ENCODE measurements at places on chromosomes 2 and 18.

GRCh38 chr2:98664323-98664722, 55.9 kb downstream of the UNC50 start:
- no peak for DNase-seq

GRCh38 chr18:49544362-49544761, 17.5 kb upstream of the LIPG start:
- no peak for DNase-seq

DNA sequence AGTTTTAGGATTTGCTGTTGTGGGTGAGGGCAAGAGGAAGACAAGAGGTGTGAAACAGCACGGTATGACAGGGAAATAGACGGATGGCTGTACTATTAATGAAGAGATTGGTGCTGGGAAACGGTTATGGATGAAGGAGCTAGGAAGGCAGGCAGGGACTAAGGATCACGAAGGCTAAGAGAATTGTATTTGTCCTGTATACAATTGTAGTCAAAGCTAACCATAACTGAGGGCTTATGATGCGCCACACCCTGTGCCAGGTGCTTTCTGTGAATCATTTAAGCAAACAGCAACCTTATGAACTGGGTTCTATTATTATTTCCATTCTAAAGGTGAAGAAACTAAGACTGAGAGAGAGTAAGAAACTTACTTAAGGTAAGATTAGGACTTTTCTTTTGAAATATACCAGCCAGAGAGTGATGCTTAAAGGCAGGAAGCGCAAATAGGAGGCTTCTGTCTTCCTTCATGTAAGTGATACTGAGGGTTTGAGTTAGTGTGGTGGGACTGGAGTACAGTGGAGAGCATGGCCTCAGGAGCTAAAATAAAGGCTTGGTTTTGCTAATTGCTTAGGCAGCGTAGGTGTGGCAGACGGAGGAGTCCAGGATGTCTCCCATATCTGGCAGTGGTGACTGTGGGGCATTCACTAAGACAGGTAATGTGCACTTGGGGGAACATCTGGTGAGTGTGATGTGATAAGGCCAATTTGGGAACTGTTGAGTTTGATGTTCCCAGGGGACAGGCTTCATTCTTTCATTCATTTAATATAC, 85.8 kb downstream of the PLEKHM3 start:
- DNase-seq, result no peak

DNA sequence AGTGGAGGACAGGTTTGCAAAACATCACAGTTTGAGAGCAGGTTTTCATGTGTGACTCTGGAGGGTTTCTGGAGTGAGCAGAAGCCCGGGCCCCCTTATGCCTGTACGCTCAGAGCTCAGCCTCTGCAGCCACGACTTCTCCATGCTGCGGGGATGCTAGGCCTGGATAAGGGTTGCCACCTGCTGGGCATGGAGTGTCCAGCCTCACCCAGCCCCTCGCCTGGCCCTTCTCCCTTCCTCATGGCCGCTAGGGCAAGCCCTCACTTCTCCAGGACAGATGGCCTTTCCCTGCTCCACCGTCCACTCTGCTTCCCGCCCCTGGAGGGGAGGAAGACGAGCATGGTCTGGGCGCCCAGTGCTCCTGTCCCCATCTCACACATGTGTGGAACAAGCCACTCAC, 318.7 kb downstream of the GBX2 start:
- no peak for DNase-seq

- DNase-seq, result no peak
Measured at GRCh38 chr2:37836711-37837110, 88.4 kb upstream of the RMDN2 start.

GRCh38 chr2:101153077-101153707, 2.0 kb upstream of the TBC1D8 start:
- DNase-seq, result no peak

DNA sequence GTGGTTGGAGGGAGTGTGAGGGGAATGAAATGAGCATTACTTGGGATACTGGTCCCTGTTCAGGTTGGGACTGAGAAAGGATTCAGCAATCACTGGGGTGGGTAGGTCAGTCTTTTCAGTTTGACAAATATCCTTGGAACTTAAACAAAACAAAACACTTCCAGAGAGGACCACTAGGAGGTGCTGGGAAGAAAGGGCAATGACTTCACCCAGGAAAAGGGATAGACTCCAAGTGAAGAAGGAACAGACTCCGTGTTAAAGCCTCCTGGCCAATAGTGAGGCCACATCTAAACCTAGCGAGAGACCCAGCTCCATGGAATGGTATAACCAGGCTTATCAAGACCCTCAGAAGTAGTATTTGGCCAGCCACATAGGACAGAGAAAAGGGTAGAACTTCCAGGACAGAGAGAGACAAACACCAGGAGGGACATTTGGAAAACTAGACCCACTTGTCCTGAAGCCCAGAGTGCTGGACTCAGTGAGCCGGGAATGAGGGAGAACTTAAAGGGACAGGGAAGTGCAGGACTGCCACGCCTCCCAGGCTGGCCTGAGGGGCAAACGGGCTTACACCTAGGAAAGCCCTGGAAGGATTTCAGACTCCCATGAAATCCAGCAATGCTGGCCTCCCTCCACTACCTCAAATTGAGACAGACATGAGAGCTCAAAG, 19.6 kb upstream of the KCNG3 start:
- DNase-seq, result peak; percentile 69

GRCh38 chr2:221477714-221478484, 94.2 kb downstream of the EPHA4 start:
- no peak for DNase-seq

DNA sequence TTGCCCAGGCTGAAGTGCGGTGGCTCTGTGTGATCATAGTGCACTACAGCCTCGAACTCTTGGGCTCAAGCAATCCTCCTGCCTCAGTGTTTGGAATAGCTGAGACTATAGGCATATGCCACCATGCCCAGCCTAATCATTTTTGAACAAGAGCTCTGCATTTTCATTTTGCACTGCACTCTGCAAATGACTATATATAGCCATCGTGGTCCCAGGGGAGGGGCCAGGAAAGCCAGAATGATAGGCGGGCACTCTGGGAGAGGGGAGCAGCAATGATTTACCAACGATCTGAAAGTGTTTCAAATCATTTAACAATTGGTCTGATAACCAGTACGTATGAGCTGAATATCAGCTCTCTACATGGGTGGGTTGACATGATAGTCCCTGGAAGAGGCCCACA, 22.3 kb upstream of the ST3GAL5 start:
- DNase-seq, result no peak

DNA sequence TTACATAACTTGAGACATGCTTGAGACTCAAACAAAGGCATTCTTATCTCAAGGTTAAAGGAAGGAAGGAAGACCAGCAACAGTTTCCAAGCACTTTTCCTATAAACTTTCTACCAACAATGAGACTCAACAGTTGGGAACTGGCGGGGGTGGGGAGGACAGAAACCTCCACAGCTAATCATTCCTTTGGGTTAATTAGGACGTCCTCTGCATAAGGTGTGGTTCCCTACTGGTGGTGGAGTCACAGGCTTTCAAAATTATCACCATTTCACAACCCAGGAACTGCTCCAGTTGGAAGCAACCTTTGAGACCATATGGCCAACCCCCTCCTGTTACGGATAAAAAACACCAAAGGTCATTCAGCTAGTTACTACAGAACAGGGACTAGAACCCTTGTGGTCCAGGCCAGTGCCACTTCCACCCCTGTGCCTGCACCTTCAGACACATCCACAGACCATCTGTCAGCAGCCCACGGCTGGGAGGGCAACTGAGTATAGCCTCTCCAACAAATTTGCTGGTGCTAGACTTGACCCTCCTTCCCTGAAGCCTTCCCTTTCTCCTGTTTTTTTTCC, 30.1 kb upstream of the ATL2 start:
- DNase-seq, result no peak

- DNase-seq, result no peak
Measured at GRCh38 chr2:105798595-105798994, 53.9 kb downstream of the NCK2 start.

DNA sequence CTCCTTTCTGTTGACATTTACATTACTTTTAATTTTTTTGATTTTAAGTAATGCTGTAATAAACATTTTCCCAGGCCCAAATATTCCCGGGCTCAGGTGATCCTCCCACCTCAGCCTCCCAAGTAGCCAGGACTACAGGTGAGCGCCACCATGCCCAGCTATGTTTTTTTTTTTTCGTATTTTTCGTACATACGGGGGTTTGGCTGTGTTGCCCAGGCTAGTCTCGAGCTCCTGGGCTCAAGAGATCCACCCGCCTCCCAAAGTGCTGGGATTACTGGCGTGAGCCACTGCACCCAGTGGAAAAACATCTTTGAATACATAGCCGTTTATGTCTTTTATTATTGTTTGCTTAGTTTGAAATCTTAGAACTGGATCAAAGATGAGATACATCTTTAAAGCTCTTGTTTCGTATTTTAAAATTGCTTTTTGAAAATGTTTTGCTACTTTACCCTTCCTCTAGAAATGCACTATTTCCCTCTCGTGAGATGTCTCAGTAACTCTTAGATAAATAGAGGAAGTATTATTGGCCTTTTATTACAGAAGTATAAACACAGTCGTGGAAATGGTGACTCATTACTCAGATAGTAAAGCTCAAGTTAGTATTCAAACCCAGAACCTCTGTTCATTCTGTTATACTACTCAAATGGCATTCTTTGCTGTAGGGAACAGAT, 2.4 kb downstream of the SMCHD1 start:
- peak; percentile 59 for DNase-seq

- no peak for DNase-seq
Measured at GRCh38 chr18:79794846-79795245, 2.9 kb upstream of the KCNG2 start.

DNA sequence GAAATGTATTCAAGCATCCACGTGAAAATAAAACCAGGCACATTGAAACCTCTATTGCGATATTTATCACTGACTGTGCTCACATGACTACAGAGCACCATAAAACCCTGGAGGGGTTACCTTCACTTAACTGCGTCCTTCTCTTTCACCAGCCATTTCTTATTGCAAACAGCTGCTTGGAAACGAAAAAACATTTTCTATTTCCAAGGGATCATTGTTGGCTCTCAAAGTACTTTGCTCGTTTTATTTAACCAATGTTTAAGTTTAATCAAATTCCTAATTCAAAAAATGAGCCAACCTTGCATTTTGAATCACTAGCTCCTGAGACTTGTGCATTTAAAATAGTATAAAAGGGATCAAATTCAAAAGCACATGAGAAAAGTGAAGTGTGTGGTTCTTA, 134.4 kb downstream of the OSR1 start:
- DNase-seq, result no peak

DNA sequence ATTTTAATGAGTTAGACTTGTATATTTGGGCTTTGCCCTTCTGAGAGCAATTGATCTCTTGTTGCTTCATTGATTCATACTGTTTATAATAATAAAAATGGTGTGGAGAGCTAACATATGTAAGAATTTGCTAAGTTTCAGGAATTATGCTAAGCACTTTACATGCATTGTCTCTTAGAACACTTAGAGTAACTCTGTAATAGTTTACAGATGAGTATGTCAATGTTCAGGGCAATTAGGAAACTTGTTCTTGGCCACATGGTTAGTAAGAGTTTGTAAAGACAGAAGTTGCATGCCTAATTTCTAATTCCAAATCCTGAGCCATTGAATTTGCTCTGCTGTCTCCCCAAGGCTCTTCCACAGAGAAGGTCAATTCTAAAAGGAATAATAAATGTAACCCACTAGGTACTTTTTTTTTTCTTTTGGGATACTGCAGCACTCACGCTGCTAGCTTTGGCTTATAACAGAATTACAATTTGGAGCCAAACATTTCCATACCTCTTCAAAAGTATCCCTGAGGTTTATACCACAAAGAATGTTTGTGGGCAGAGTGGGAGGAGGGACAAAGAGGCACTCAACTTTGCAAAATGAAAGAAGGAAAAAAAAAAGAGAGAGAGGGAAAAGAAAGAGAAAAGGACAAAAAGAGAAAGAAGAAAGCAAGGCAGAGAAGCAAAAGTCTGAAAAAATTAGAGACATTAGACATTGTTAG, 232.4 kb downstream of the CALCRL start:
- no peak for DNase-seq

- DNase-seq, result no peak
Measured at GRCh38 chr2:15506229-15506819, 54.8 kb downstream of the NBAS start.

GRCh38 chr2:229431327-229431954, 160.4 kb upstream of the PID1 start:
- DNase-seq, result no peak

GRCh38 chr2:61288070-61288841, 126.3 kb downstream of the C2orf74 start:
- no peak for DNase-seq

GRCh38 chr2:53403792-53404413, 363.7 kb upstream of the CHAC2 start:
- peak; percentile 12 for DNase-seq

DNA sequence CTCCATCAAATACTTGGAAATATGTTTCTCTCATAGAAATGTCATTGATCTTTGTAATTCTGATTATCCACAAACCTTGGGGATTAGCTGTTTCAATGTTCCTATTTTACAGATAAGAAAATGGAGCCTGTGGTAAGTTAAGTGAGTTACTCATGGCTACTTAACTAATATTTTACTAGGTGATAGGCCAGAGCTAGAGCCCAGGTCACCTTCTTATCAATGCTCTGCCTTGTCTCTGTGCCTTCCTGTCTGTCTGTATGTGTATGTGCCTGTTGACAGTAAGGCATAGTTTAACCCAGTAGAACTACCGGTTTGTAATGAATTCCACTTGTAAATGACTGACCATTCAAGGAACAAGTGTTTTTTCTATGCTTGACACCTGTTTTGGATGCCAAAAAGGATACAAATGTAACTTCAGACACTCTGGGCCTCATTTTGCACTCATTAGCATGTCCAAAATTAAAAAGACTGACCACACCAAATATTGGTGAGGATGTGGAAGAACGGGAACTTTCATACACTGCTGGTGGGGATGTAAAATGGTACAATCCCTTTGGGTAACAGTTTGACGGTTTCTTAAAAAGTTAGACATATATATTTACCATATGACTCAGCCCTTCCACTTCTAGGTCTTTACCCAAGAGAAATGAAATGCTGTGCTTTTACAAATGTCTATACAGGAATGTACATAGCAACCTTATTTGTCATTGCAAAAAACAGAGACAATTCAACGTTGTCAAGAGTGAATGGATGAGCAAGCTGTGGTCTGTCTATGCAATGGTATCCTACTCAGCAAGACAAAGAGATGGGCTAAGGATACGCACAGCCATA, 19.6 kb upstream of the IL1A start:
- no peak for DNase-seq

- DNase-seq, result no peak
Measured at GRCh38 chr2:112783187-112783714, 1.0 kb downstream of the IL1A start.

GRCh38 chr2:197677483-197677882, 2.1 kb upstream of the RFTN2 start:
- DNase-seq, result no peak

- no peak for DNase-seq
Measured at GRCh38 chr18:49850636-49851035, 37.3 kb upstream of the ACAA2 start.

Data from AG08396 (cell line).